Spinal cord (tissue), 10 donors: ENCODE measurements at places on chromosomes 12 and 14. TPM values are rescaled to one million over a fixed set of nuclear protein-coding genes. Genes with fewer than 3 reads are reported as not detected.

DNA sequence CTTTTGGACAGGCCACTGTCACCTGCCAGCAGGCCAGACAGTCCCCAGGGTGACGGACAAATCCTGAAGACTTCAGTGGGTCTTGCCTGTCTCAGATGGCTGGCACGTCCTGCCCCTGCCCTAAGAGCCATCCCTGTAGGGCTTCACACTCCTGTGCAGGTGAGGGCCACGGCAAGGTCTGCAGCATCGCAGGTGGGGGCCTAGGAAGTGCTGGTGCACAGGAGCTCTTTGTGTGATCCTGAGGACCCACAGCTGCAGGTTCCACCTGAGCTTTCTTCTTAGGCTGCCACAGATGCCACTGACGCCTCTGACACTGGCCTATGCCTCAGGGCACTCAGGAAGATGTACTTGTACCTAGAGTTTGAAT is 108.5 kb upstream of the FKBP4 start:
- no peak overlapping the region for H3K27ac ChIP-seq
- H3K4me1 ChIP-seq = peaks cover 8% of the 10 kb centered on the region
- H3K36me3 ChIP-seq = peaks cover 54% of the 10 kb centered on the region

DNA sequence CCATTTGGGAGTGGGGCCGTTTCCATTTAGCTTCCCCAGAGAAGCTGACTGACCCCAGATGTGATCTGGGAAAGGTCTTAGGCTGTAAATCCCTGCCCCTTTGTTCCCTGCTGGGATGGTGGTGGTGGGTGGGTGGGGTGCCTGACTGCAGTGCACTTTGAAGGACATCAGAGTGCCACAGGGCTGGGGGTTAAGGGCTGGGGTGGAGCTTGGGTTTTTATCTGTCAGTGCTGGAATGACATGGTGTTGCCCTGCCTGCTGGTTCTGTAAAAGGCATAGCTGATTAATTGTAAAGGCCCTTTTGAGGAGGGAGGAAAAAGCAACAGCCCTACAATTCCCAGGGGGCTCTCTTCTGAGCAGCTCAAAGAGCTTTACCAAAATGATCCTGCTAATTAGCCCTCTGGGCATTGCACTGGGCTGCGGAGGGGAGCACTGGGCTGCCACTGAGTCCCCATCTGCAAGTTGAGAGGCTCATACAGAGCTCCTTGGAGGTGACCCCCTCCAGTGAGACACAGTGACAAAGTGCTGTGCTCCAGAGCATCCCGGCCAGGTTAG is 21.1 kb downstream of the PLEKHG3 start:
- peaks cover 29% of the 10 kb centered on the region for H3K36me3 ChIP-seq
- no peak overlapping the region for H3K4me3 ChIP-seq
- no peak for DNase-seq
- H3K27me3 ChIP-seq = no peaks in the 10 kb centered on the region

DNA sequence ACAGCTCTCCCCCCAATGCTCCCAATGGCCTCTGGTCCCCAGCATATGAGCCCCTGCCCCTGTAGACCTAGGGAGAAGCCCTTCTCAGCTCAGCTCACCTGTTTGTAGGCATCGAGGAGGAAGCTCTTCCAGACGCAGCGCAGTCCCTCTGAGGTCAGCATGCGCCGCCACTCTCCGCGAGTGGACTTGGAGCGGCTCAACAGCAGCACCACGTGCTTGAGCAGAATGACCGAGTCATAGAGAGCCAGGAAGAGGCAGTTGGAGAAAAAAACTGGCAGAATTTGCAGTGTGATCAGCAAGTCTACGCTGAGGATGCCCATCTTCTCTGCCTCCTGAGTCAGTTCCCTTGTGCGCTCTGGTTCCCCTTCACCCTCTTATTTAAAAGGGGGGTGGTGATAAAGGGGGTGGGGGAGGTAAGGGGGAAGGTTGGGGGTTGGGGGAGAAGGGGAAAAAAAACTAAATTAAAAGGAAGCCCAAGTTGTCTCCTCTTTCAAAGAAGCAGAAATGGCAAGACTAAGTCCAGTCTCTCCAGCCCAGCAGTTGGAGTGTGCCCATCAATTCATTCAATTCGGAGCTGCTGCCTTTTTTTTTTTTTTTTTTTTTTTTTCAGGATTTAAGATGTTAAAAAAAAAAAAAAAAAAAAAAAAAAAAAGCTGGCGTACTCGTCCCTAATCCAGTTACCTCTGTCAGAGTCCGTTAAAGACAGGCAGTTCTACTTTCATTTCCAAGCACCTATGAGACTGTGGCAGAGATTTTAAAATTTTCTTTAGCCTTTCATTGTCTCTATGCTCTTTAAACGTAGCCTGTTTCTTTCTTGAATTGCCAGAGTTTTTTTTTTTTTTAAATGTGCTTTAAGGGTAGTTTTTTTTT is at the start of gene DIO2:
Gene DIO2 (minus strand): TSS at position 352 of the 870 bp plus-strand sequence. CDS start 32 bp downstream, at position 320.
- DNase-seq = no peak
- no peak within 1 kb of the TSS for H3K27ac ChIP-seq
- peak within 1 kb of the TSS; percentile 41 for H3K4me3 ChIP-seq
- no peaks in the 10 kb centered on the region for H3K36me3 ChIP-seq
- peaks cover 3% of the 10 kb centered on the region for H3K4me1 ChIP-seq

DNA sequence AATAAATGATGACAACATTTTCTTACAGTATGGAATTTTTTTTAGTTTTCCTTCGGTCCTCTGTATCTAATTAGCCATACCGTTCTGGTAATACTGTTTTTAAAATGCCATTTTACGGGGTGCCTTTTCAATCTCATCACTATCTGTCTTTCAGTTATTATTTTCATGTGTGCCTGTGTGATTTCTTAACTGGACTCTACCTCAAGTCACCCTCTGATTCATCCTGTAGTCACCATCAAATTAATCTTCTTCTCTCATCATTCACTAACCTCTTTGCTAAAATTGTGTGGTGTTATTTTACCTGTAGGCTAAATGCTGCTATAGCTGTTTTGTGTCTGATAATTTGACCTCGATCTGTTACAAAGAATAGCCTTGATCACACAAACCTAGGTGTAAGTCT is 16.0 kb upstream of the CCT2 start:
- H3K27ac ChIP-seq = no peak overlapping the region
- no peak for DNase-seq
- peaks cover 8% of the 10 kb centered on the region for H3K36me3 ChIP-seq
- H3K27me3 ChIP-seq = no peaks in the 10 kb centered on the region
- no peaks in the 10 kb centered on the region for H3K4me1 ChIP-seq

Gene WIF1
- polyA plus RNA-seq = 4.8 TPM
